Transverse colon (tissue), 4 donors: ENCODE measurements at places on chromosomes 12 and 14. TPM values are rescaled to one million over a fixed set of nuclear protein-coding genes. Genes with fewer than 3 reads are reported as not detected.

CCDC88C gene
- total RNA-seq, result 29.5 TPM

MMP19 gene
- total RNA-seq, result 29.2 TPM

KCNA5 gene
- 3.7 TPM for total RNA-seq

CARMIL3 gene
- total RNA-seq, result 1.9 TPM

CCDC184 gene
- not detected for total RNA-seq

- no peak overlapping the region for H3K4me3 ChIP-seq
- no peaks in the 10 kb centered on the region for H3K4me1 ChIP-seq
- H3K36me3 ChIP-seq, result no peaks in the 10 kb centered on the region
- H3K27me3 ChIP-seq, result no peaks in the 10 kb centered on the region
- no peak for DNase-seq
Observed at GRCh38 chr14:47220096-47220495, 455.3 kb downstream of the MDGA2 start.

DNA sequence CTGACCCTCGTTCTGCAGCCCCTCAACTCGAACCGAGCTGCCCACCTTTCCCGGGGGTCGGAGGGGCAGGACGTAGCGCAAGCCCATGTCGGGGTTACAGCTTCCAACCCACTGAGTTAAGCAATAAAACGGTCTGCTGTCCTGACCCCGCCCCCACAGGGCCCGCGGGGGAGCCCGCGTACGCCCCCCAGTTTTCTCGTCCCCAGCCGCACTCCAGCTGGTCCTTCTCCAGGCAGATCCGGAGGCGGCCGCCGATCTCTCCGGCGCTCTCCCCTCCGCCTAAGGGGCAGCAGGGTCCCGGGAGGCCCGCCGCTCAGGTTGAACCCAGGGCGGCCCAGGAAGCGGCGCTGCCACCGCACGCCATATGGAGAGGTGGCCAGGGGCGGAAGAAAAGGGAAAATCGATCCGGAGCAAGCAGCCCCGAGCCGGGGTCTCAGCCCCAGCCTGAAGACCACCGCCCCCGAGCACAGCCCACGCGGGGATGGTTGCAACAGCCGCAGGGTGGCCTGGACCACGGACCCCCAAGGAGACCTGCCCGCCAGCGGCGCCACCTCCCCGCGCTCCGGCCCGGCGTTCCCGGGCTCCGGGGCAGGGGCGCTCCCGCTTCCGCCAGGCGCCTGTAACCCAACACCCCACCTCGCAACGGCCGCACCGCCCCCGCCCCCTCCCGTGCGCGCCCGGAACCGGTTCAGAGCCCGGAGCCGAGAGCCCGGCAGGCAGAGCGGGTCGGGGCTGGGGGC lies 760 bp downstream of the ACTN1 start:
- H3K27ac ChIP-seq, result peak overlapping the region; percentile 93
- peak; percentile 66 for DNase-seq
- H3K4me3 ChIP-seq, result peak overlapping the region; percentile 99
- H3K4me1 ChIP-seq, result peaks cover 29% of the 10 kb centered on the region
- H3K36me3 ChIP-seq, result no peaks in the 10 kb centered on the region
- H3K27me3 ChIP-seq, result no peaks in the 10 kb centered on the region

- no peaks in the 10 kb centered on the region for H3K4me1 ChIP-seq
- DNase-seq, result no peak
- H3K36me3 ChIP-seq, result no peaks in the 10 kb centered on the region
Observed at GRCh38 chr14:46279327-46279726, 372.3 kb downstream of the RPL10L start.

DNA sequence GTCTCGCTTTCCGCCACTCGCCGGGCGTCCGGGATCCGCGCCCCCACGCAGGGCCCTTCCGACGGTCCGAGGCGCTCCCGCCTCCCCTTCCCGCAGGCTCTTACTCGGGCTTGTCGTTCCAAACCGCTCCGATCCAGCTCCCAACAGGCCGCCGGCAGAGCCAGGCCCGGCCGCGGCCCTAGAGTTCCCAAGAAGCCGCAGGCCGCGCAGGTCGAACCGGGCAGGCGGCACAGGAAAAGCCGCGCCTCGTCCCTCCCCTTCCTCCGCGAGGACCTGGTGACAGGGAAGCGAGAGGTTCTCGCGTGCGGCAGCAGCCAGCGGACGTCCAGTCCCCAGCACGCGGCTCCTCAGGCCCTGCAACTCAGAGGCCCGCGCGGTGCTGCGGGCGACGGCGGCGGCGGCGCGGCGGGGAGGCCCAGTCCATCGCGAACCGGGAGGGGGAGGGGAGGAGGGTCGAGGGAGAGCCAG lies 272 bp downstream of the HECTD1 start:
- H3K27me3 ChIP-seq, result no peaks in the 10 kb centered on the region
- H3K4me3 ChIP-seq, result peak overlapping the region; percentile 96
- H3K36me3 ChIP-seq, result peaks cover 10% of the 10 kb centered on the region
- peaks cover 21% of the 10 kb centered on the region for H3K4me1 ChIP-seq

DNA sequence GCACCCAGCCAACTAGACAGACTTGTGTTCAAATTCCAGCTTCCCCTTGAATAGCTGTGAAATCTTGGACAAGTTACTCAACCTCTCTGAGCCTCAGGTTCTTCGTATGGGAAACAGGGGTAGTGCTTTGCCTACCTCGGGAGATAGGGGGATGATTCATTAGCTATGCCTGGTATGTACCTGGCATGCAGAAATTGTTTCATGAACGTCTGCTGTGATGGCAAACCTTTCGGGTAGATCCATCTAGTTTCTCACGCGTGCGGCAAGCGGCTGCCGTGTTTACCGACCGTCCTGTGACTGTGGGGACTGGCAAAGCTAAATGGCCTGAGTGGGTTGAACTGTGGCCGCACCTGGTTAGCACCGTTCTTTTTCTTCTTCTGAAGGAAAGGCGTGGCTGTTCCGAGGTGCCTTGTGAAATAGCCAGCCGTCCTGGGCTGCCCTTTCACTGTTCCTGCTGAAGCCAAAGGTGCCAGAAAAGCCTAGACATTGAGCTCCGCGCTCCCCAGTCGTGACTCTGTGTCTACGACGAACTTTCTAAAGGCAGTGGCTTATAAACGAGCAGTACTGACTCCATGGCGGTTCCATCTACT lies 40.6 kb upstream of the MED13L start:
- no peak for DNase-seq
- no peaks in the 10 kb centered on the region for H3K27me3 ChIP-seq
- H3K27ac ChIP-seq, result peak overlapping the region; percentile 83
- H3K4me1 ChIP-seq, result peaks cover 24% of the 10 kb centered on the region

GRCh38 chr14:61479746-61480502 lies 158.5 kb downstream of the PRKCH start:
- no peak for DNase-seq
- H3K36me3 ChIP-seq, result no peaks in the 10 kb centered on the region
- H3K27ac ChIP-seq, result peak overlapping the region; percentile 79

- H3K4me3 ChIP-seq, result no peak overlapping the region
- H3K4me1 ChIP-seq, result no peaks in the 10 kb centered on the region
- no peaks in the 10 kb centered on the region for H3K36me3 ChIP-seq
- no peak overlapping the region for H3K27ac ChIP-seq
- no peaks in the 10 kb centered on the region for H3K27me3 ChIP-seq
Observed at GRCh38 chr12:82383930-82384552, 25.7 kb downstream of the METTL25 start.

GRCh38 chr12:25328072-25328712 lies 77.5 kb upstream of the KRAS start:
- no peaks in the 10 kb centered on the region for H3K27me3 ChIP-seq
- no peak for DNase-seq
- H3K4me1 ChIP-seq, result no peaks in the 10 kb centered on the region
- H3K4me3 ChIP-seq, result no peak overlapping the region
- no peaks in the 10 kb centered on the region for H3K36me3 ChIP-seq

GRCh38 chr14:22478670-22479069 lies 110.4 kb downstream of the DAD1 start:
- H3K4me1 ChIP-seq, result no peaks in the 10 kb centered on the region
- no peaks in the 10 kb centered on the region for H3K36me3 ChIP-seq
- no peak for DNase-seq
